ENCODE measurements at places on chromosomes 7 and 10.

GRCh38 chr10:100743626-100744135 lies 1.7 kb upstream of the PAX2 start:
- no peak for DNase-seq

- DNase-seq = no peak
Observed at GRCh38 chr10:132988988-132989387, 46.6 kb upstream of the CFAP46 start.

DNA sequence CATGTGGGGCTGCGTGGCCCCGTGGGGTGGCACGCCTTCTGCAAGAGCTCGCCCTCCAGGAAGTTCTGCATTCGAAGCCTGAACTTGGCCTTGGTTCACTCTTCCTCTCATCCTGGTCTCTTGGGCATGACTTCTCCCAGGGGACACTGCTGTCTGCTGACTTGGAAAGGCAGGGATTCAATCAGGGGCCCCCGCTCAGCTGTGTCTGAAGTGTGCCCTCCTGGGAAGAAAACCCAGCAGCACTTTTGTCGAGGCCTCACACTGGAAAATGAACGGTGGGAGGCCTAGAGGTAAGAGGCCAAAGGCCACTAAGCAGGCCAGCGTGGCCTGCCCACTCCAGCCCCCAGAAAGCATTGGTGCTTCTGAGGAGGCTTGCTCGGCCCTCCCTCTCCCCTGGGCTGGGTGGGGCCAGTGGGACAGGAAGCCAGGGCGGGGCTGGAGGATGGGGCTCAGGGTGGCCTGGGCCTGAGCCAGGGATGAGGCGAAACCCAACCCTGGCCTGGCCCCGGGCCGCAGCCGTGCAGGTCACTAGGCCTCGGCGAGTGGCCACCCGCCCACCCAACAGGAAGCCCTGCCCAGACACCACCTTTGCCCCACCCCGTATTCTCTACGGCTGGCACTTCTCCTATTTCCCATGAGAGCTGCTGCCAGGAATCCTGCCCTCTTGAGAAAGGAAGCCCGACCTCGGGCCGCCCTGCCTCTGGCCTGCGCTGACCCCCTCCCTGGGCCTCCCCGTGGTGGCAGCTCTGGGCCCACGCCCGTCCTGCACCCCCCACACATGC lies 81.1 kb downstream of the ZMIZ1 start:
- DNase-seq = peak; percentile 16

DNA sequence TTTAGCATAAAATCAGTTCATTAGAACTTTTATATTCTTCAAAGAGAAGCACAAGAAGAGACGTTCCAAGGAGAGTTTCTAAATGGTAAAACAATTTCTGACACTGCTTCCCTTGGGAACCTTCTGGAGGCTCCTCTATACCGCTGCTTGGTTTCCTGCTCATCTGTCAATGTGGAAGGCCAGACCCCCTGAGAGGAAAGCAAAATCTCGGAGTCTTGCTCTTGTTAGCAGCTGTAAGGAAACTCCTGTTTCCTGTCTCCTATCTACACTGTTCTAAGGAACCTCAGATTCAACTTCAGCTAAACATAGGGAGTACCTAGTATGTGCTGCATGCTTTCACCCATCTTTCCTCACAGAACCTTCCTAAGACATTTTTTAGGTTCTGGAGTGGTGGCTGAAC lies 322.2 kb downstream of the BMPER start:
- no peak for DNase-seq

- no peak for DNase-seq
Observed at GRCh38 chr7:1851721-1852516, 181.8 kb downstream of the ELFN1 start.

GRCh38 chr7:55173671-55174070 lies 154.9 kb downstream of the EGFR start:
- no peak for DNase-seq

GRCh38 chr10:95440756-95441546 lies 120.2 kb downstream of the SORBS1 start:
- no peak for DNase-seq

DNA sequence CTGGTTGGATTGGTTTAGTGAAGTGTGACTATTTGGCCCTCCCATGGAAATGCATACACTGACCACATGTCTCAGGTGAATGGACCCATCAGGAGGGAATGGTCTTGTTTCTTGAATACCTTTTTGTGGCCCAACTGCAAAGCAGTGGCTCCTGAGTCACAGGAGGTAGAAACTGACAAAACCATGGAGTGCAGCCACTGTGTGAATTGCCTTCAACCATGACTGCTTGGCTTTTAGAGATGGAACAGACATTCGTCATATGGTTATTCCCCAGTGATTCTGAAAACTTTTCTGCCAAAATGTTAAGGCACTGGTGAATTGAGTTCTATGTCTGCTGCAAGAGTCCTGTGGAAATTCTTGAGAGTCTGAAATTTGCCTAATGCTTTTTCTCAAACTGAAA lies 64.7 kb downstream of the CDK14 start:
- DNase-seq = no peak

Measured in activated naive CD4-positive, alpha-beta T cell (primary cell).